ENCODE measurements at places on chromosomes 1 and 21.

DNA sequence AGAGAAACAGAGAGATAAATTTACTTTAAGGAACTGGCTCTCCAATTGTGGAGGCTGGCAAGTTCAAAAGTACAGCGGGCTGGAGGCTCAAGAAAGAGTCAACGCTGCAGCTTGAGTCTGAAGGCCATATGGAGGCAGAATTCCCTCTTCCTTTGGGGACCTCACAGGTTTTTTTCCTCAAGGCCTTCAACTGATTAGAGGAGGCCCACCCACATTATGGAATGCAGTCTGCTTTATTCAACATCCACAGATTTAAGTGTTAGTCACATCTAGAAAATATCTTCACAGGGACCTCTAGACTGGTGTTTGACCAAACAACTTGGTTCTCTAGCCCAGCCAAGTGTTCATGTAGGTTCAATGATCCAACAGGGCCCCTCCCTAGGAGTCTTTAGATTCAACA, 117.8 kb downstream of the SLC35F3 start:
- DNase-seq = no peak

- peak; percentile 8 for DNase-seq
These were observed 609 bp downstream of the PIGK start for GRCh38 chr1:77218477-77219165.

GRCh38 chr1:177088966-177089365, 75.5 kb downstream of the ASTN1 start:
- no peak for DNase-seq

GRCh38 chr1:7470904-7471638, 300.0 kb upstream of the VAMP3 start:
- DNase-seq = no peak

- DNase-seq = no peak
These were observed 864.0 kb downstream of the LRRIQ3 start for GRCh38 chr1:73333847-73334503.

Data from NCI-H2081 (cell line).